Skin of body (tissue), 3 donors: ENCODE measurements at places on chromosomes 5 and 9.

GRCh38 chr5:78235289-78235688 lies 59.2 kb downstream of the AP3B1 start:
- DNase-seq = no peak

GRCh38 chr5:53613061-53613460 lies 52.6 kb downstream of the NDUFS4 start:
- DNase-seq = no peak

DNA sequence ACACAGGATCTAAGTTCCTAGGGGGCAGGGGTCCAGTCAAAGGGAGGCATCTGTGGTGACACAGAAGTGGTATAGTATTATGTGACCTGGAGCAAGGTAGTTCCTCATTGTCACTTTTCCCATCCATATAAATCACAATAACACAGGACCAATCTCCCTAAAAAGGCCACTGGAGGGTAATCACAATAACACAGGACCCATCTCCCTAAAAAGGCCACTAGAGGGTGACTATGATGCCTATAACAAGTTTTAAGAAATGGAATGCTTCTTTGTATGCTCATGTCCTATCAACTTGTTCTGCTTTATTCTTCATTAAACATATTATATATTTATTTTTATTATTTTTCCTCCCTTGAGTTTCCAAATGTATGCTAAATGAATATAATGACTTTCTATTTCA lies 254.6 kb downstream of the ASTN2 start:
- DNase-seq = no peak

- DNase-seq = no peak
These were observed 128.4 kb downstream of the SEC61B start for GRCh38 chr9:99350461-99350860.

- DNase-seq = no peak
These were observed 4.2 kb upstream of the PHF2 start for GRCh38 chr9:93572221-93572620.

DNA sequence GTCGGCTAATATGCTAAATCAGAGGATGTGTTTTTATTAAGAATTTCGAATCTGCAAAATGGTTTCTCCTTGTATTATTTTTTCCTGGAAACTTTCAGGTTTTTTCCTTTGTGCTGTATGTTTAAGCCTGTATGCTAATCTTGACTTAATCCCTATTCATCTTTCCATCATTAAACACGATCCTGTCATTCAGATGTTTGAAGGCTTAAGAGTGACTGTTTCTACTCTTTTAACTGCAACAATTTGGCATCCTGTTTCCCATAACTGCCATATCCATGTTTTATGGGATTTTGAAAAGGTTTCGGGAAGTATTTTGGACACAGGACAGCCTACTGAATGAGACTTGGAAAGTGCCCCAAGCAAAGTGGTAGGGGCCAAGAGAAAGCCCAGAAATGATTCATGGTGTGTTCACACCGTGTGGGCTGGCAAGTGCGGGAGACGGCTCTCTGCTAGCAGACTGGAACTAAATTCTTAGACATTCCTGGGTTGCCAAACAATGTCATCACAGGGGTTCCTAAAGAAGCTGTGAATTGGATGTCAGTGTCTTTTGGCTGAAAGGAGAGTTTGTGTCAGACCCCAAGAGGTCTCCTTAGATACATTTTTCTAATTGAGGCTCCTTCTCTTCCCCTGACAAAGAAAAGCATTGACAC lies 125.4 kb upstream of the ADAMTS16 start:
- DNase-seq = no peak
